Inflammatory macrophage treated with lipopolysaccharide for 4 hours (primary cell): ENCODE measurements at places on chromosomes 6 and 20.

- DNase-seq = peak; percentile 13
Observed at GRCh38 chr6:107061125-107062020, 33.4 kb downstream of the MTRES1 start.

DNA sequence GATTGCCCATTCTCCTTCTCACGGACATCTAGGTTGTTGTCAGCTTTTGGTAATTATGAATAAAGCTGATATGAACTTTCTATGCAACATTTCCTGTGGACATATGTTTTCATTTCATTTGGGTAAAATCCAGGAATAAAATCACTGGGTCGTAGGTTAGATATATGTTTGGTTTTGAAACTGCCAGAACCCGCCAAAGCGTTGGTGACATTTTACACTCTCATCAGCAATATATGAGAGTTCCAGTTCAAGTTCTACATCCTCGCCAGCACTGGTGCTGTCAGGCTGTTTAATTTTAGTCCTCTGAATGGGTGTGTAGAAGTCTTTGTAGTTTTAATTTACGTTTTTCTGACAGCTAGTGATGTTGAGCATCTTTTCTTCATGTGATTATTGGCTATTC, 27.5 kb upstream of the LRFN2 start:
- no peak for DNase-seq

DNA sequence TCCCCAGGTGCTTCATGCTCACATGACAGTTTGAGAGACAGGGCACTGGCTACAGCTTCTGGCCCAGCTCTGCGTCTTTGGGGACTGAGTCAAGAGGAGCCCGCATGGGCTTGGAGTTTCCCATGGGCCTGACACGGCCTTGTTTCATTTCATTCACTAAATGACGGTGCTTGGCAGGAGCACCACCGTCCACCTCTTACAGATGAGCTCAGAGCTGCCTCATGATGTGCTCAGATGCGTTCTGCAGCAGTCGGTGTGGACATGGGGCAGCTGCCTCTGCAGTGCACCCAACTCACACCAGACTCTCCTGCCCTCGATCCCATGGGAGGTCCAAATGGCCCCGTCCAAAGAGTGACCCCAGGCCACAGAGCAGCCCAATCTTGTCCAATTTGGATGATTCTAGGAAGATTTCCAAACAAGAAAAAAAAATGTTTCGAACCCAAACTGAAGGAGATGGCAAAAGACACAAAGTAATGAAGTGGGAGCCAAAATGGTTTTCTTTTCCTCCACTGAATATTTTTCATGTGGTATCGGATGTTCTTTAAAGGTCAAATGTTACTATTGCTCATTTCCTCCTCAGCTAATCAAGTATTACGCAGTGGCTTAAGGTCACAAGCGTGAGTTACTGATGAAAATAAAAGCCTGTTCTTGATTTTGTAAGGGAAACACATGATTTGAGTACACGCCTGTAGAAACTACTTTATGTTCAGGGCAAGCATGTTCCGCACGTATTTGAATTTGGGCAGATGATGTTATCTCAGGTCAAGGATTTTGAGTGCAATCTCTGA, 524.2 kb downstream of the CDH26 start:
- no peak for DNase-seq

DNA sequence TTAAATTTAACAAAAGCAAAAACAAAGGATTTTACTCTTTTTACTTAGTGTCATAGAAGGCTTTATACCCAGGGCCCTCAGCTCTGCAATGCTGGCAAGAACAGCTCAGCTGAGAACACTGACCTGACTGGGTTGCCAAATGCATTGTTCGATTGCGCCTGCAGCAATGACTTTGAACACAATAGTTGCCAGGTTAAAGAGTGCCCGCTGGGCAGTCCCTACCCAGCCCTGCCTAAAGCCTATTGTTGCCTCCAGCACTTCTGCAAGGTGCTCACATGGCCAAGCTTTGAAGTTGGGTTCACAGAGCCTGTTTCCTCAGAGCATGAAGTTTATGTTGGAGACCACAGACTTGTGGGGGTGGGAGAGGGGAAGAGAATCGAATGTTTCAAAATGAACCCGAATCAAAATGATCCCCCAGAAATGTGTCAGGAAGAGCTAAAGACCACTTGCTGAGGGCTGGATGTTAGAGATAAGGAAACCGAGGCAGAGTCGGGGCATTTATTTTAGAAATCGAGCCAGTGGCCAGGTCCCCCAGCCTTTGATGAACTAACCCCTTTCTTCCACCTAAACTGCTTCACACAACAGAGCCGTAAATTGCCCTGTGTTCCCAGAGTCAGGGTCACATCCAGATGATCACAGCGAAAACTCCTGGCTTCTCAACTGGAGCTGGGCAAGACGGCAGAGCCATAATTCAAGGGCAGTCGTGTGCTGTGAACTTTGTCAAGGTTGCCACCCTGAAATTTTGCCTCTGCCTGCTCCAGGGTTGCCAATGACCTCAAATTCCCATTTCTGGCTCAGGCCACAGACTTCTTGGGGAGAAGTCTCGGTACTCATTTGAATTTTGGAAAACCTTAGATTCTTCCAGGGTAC, 55.0 kb downstream of the FOXA2 start:
- no peak for DNase-seq

DNA sequence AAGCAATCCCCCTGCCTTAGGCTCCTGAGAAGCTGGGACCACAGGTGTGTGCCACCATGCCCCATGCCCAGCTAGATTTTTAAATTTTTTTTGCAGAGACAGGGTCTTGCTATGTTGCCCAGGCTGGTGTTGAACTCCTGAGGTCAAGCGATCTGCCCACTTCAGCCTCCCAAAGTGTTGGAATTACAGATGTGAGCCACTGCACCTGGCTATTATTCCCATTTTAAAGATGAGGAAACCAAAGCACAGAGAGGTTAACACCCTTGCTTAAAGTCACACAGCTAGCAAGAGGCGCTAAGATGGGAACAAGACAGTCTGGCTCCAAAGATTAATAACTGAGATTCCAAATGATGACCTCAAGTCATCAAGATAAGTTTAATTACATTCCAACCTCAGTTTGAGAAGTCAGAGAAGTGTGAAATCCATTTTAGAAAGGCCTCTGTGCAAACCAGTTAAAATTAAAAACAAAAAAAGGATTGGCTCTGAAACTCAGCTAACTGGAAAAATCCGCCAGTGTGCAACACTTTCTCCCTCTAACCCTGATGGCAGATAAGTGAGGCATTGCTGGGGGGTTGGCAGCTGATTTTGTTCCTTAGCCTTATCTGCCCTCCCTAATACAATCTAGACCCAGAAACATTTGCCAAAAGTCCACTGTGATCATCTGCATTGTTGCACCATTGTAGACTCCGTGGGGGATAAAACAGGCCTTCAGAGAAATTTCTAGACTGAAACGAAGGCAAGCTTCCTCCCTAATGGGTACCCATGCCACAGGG, 55.5 kb downstream of the CPNE5 start:
- no peak for DNase-seq
